Endodermal cell (in vitro differentiated cells): ENCODE measurements at places on chromosomes 1 and 21. TPM values are rescaled to one million over a fixed set of nuclear protein-coding genes. Genes with fewer than 3 reads are reported as not detected.

DNA sequence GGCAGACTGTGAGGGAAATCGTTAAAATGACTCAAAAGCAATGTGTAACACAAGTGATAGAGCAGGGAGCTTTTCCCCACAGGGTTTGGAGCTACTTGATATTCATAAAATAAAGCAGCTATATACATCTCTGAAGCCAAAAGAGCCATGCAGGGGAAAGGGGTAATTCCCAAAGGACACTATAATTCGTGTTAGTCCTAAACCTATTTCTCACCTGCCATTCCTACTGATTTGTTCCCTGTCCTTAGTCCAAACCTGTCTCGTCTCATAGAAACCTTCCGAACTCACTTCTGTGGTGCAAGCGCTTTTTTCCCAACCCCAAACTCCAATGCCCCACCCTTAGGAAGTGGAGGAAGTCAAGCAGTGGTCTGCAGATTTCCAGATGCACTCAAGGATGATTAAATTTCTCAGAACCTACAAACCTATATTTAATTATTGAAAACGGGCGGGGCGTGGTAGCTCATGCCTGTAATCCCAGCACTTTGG lies 946 bp upstream of the HNRNPR start:
- DNase-seq = no peak

- DNase-seq = no peak
These were observed 32.6 kb downstream of the RNF11 start for GRCh38 chr1:51268634-51269033.

DNA sequence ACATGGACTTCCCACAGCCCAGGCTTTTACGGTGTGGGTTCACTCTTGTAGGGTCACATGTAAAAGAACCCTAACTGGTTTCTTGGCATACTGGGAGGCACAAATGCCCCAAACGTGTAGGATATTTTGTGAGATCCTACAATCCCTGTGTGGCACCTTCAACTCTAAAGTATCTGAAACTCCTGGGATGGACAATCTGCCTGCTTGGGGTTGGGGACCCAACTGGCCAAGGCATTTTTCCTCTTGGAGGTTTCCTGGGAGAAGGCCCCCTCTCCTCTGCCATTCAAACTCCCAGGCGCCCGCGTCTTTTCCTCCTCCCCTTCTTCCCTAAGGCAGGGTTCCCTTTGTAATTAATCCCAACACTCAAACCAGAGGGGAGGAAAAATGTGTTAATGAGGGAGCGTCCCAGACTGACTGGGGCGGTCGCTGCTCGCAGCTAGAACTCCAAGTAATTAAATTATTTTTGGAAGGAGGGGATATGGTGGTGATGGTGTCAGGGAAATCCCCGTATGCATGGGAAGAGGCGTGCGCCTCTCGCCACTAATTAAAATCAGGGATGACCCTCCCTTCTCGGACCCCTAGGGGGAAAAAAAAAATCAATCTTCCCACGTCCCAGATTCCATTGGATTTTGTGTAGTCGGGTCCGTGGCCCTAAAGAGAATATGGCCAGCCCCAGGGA lies 681 bp upstream of the VANGL2 start:
- peak; percentile 72 for DNase-seq

The RAP1GAP gene
- 8.0 to 36.5 TPM (median 9.5 TPM) in 3 replicates for total RNA-seq

DNA sequence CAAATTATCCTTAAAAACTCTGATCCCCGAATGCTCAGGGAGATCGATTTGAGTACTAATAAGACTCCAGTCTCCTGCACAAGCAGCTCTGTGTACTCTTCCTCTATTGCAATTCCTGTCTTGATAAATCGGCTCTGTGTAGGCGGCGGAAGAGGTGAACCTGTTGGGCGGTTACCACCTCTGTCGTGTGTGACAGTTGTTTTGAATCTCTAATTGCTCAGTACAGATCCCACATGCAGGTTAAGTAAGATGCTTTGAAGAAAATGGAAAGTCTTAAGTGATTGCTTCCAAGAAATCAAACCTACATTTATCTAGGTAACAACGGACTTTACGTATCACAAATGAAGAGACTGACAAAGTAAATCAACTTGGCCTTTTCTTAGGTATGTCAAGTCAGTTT lies 35.5 kb downstream of the COA6 start:
- no peak for DNase-seq

The DIRAS3 gene
- total RNA-seq = 0.40 to 1.0 TPM (median 0.84 TPM) in 3 replicates

- no peak for DNase-seq
These were observed 18.3 kb upstream of the IL22RA1 start for GRCh38 chr1:24161270-24161669.

- no peak for DNase-seq
These were observed 308.5 kb downstream of the LMX1A start for GRCh38 chr1:165047994-165048393.

GRCh38 chr1:166133857-166134256 lies 32.9 kb downstream of the FAM78B start:
- no peak for DNase-seq

- no peak for DNase-seq
These were observed 32.8 kb upstream of the ZNF281 start for GRCh38 chr1:200442537-200443156.

DNA sequence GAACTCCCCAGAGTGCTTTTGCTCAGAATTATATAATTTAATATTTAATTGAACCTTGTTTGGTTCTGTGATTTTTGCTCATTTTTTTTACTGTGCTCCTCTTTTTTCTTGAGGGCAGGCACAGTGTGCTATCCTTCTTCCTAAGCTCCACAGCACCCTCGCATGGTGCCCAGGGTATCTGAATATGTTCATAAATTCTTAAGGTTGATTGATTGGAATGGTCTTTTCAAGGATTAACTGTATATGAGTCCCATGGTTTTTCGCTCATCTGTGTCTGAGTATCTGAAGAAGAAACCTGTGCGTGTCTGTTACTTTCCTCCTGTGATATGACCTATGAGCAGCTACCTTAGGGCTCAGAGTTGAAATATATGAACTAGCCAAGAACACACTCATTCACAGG lies 393.7 kb downstream of the HLX start:
- no peak for DNase-seq

GRCh38 chr21:34671462-34671861 lies 2.7 kb downstream of the CLIC6 start:
- DNase-seq = no peak

The KRTAP19-3 gene
- not detected in 3 replicates for total RNA-seq

DNA sequence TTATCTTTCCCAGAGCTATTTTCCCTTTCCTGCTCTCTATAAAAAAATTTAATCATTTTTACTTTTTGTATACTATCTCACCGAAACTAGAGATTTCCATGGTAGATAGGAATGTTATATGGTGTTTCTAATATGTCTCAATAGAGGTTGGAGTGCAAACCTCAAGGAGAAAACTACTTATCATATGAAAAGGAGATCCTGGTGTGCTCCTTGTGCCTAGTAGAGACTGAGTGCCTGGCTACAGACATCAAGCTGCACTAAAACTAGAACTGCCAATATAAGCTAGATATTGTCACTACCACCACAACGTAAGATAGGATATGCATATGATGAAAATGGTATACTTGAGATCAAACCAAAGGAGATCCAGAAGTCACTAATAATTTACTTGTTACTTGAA lies 67.0 kb downstream of the RGS18 start:
- DNase-seq = no peak

GRCh38 chr1:233681285-233681684 lies 67.4 kb downstream of the KCNK1 start:
- DNase-seq = no peak

GRCh38 chr1:87093286-87093685 lies 178.9 kb downstream of the HS2ST1 start:
- no peak for DNase-seq

DNA sequence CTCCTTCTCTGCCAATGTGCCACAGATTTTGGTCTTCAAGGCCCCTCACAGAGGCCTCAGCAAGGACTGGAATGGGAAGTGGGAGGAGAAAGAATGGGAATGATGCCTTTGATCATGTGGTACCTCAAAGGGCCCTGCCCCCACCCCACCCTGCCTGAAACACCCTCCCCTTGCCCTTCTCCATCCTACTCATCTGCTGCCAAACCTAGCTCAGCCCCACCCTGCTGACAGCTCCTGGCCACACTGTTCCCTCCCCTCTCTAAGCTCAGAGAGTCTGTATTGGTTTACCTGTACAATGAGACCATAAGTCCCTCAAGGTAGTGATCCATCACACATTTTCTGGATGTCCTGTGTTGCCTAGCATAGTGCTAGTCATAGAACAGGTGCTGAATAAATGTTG lies 6.7 kb upstream of the ARHGAP30 start:
- DNase-seq = no peak

The PTPRC gene
- total RNA-seq = 0.11 TPM in 1 of 3 replicates, not detected in the others

The FCRL1 gene
- total RNA-seq = not detected in 3 replicates

GRCh38 chr1:28370239-28371009 lies 884 bp downstream of the PHACTR4 start:
- no peak for DNase-seq

The GIPC2 gene
- total RNA-seq = 0.61 to 2.4 TPM (median 2.1 TPM) in 3 replicates

The OR10X1 gene
- not detected in 3 replicates for total RNA-seq

The ACTA1 gene
- 17.3 and 26.1 TPM in 2 replicates for total RNA-seq

- DNase-seq = no peak
These were observed 8.9 kb downstream of the LIN28A start for GRCh38 chr1:26419494-26419893.

- no peak for DNase-seq
These were observed 130.8 kb downstream of the HFM1 start for GRCh38 chr1:91273875-91274274.

- DNase-seq = no peak
These were observed 34.5 kb downstream of the SPATA21 start for GRCh38 chr1:16402742-16403141.

The CNR2 gene
- not detected in 3 replicates for total RNA-seq

DNA sequence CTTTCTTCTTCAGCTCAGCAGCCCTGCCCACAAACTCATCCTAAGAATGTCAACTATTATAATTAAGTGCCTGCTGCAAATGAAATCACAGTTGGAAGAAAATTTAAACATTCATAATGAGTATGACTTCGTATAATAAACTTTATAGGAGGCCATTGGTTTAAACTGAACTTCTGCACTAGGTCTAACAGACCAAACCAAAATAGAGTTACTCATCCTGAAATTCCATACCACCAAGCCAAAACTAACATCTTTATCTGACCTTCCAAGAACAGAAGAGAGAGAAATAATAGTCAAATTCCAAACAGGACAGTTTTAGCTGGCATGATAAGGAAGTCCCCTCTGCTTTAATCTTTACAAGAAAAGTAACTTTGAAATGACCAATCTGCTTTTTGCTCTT lies 472.4 kb upstream of the PRMT6 start:
- DNase-seq = no peak

- DNase-seq = no peak
These were observed 69.7 kb downstream of the NFIA start for GRCh38 chr1:61152066-61152465.

The S100B gene
- total RNA-seq = not detected in 2 replicates

The RHD gene
- not detected in 3 replicates for total RNA-seq

The NME7 gene
- total RNA-seq = 27.4 to 28.5 TPM (median 28.1 TPM) in 3 replicates

GRCh38 chr1:33824971-33825370 lies 38.9 kb upstream of the HMGB4 start:
- peak; percentile 5 for DNase-seq

DNA sequence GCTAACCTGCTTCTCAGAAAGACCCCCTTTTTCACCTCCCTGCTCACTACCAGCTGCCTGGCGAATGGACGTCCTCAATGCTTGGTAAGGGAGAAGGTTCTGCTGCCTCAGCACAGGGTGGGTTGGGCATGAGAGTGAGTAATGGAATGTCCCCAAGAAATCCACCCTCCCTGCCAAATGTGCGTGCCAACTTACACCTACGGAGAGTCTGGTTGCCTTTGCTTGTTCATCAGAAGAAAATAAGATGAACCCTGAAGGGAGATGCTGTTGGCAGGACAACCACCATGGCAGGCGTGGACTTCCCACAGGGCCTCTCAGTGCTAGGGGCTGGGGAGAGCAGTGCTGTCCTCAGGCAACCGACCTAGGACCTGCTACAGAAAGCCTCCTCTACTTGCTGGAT lies 106.0 kb downstream of the XCL2 start:
- DNase-seq = no peak

- DNase-seq = no peak
These were observed 32.1 kb upstream of the COL18A1 start for GRCh38 chr21:45372732-45373355.

The DDR2 gene
- total RNA-seq = 0.38 to 0.55 TPM (median 0.48 TPM) in 3 replicates

The TSPEAR gene
- total RNA-seq = 1.1 and 1.5 TPM in 2 replicates
